ENCODE measurements at places on chromosomes 5 and 9. TPM values are rescaled to one million over a fixed set of nuclear protein-coding genes. Genes with fewer than 3 reads are reported as not detected.

The CCDC152 gene
- 0.15 TPM for polyA plus RNA-seq

The ANKRD18B gene
- polyA plus RNA-seq: not detected

The SUSD3 gene
- polyA plus RNA-seq: 34.6 TPM

- H3K36me3 ChIP-seq: peaks cover 33% of the 10 kb centered on the region
- no peaks in the 10 kb centered on the region for H3K27me3 ChIP-seq
- H3K27ac ChIP-seq: no peak overlapping the region
- no peak overlapping the region for H3K4me3 ChIP-seq
Observed at GRCh38 chr9:121303456-121304451, 35.8 kb downstream of the GSN start.

DNA sequence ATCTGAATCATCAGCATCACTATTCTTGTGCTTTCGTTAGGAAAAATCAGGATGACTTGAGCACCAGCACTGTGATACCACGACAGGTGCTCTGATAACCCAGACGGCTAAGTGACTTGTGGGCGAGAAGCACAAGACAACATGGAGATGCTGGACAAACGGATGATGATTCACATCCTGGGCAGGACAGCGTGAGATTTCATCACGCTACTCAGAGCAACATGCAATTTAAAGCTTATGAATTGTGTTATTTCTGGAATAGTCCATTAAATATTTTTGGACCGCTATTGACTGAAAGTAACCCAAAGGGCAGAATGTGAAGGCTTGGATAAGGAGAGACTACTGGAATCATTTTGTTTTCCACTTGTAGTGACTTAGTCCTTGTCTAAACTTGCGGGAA lies 114.8 kb upstream of the DAPK1 start:
- peaks cover 4% of the 10 kb centered on the region for H3K4me1 ChIP-seq
- no peak overlapping the region for H3K27ac ChIP-seq
- H3K27me3 ChIP-seq: no peaks in the 10 kb centered on the region
- no peak overlapping the region for H3K4me3 ChIP-seq
- no peak for DNase-seq
- H3K36me3 ChIP-seq: no peaks in the 10 kb centered on the region

GRCh38 chr5:136076067-136076466 lies 47.3 kb downstream of the TGFBI start:
- no peaks in the 10 kb centered on the region for H3K27me3 ChIP-seq
- DNase-seq: no peak
- no peak overlapping the region for H3K4me3 ChIP-seq
- H3K36me3 ChIP-seq: no peaks in the 10 kb centered on the region
